ENCODE measurements at places on chromosomes 7 and 10. TPM values are rescaled to one million over a fixed set of nuclear protein-coding genes. Genes with fewer than 3 reads are reported as not detected.

DNA sequence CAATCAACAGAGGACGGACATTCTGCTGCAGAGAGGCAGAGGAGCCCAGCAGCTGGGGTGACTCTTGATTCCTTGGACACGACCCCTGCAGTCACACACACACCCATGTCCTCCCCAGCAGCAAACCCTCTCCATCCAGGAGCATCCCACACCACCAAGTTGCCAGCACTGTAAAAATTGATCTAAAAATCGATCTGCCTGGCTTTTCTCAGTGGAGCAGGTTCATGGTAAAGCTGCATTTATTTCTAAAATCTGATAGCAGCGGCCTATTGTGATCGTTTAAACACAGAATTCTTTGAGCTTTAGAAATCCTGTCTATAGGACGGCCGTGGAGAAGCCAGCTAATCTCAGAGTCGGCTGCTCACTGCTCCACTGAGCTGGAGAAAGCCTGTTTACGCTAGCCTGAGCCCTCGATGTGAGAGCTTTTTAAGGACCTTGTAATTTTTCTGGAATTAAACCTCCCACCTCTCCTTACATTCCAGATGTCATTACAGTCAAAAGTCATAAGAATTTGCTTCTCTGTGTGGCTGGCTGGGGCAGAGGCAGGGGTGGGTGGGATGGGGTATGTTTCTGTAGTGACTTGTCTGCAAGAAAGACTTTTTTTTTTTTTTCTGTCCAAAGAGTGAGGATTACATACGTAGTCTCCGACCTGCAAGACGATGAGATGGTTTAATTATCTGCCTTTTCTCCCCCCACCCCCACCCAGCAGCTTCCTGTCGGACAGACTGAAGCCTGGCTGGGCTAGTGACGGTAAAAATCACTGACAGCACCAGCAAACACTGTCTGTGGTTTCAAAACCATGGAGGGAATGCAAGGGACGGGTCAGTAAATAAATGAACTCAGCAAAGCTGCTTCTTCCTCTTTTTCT is 31.6 kb downstream of the TRIM8 start:
- H3K27me3 ChIP-seq, result no peaks in the 10 kb centered on the region

DNA sequence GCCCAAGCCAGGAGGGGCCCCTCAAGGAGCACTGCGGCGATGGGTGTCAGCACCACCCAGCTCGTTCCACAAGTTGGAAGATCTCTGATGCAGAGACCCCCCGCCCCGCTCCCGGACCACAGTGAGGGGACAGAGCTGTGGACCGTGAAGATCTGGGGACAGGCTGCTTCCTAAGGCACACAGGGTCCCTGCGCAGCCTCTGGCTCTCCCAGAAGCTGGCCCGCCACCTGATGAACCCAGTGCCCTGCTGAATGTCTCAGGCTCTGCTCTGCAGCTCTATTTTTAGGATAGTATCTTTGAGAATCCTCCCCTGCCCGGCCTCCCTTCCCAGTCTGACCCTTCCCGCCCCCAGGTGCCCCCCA is 29.7 kb downstream of the GBX1 start:
- no peaks in the 10 kb centered on the region for H3K4me1 ChIP-seq
- H3K27ac ChIP-seq, result no peak overlapping the region
- H3K27me3 ChIP-seq, result no peaks in the 10 kb centered on the region
- no peak overlapping the region for H3K4me3 ChIP-seq
- H3K36me3 ChIP-seq, result peaks cover 5% of the 10 kb centered on the region
- DNase-seq, result no peak

Gene CADPS2
- total RNA-seq, result 1.6 TPM

- no peaks in the 10 kb centered on the region for H3K36me3 ChIP-seq
- no peak for DNase-seq
- no peaks in the 10 kb centered on the region for H3K4me1 ChIP-seq
- no peak overlapping the region for H3K4me3 ChIP-seq
These were observed 76.0 kb downstream of the TYW1B start for GRCh38 chr7:72751978-72752377.

GRCh38 chr10:5234106-5234860 is 37.6 kb downstream of the AKR1C4 start:
- H3K27ac ChIP-seq, result no peak overlapping the region
- no peaks in the 10 kb centered on the region for H3K36me3 ChIP-seq
- no peaks in the 10 kb centered on the region for H3K4me1 ChIP-seq
- H3K27me3 ChIP-seq, result no peaks in the 10 kb centered on the region
- DNase-seq, result no peak
- no peak overlapping the region for H3K4me3 ChIP-seq

DNA sequence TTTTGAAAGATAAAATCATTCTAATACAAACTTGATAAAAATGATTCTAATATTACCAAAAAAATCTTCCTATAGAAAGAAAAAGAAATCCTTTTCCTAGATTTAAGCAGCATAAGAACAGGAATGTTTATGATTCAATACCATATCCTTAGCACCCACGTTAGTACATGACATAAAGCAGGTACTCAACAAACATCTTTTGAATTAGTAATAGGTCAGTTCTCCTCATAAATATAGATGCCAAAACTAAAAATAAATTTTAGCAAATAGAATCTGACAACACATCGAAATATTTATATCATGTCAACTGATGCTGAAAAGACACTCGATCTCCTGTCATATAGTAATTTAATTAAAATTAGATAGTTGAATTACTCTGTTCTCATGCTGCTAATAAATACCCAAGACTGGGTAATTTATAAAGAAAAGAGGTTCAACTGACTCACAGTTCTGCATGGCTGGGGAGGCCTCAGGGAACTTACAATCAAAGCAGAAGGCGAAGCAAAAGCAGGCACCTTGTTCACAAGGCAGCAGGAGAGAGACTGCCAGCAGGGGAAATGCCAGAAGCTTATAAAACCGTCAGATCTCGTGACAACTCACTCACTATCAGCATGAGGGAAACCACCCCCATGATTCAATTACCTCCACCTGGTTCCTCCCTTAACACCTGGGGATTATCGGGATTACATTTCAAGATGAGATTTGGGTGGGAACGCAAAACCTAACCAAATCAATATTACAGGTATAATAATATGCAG is 191.8 kb downstream of the HTR7 start:
- H3K27me3 ChIP-seq, result no peaks in the 10 kb centered on the region
- no peak for DNase-seq
- no peaks in the 10 kb centered on the region for H3K36me3 ChIP-seq
- no peak overlapping the region for H3K27ac ChIP-seq
- H3K4me1 ChIP-seq, result no peaks in the 10 kb centered on the region

GRCh38 chr10:122462533-122463465 is 1.4 kb downstream of the HTRA1 start:
- no peaks in the 10 kb centered on the region for H3K36me3 ChIP-seq
- H3K27me3 ChIP-seq, result 0 out of 2 replicates have a peak, but pooled peaks cover 2% of the 10 kb centered on the region
- peak overlapping the region; percentile 46 for H3K4me3 ChIP-seq
- no peak for DNase-seq
- H3K27ac ChIP-seq, result peak overlapping the region; percentile 1
- peaks cover 10% of the 10 kb centered on the region for H3K4me1 ChIP-seq

DNA sequence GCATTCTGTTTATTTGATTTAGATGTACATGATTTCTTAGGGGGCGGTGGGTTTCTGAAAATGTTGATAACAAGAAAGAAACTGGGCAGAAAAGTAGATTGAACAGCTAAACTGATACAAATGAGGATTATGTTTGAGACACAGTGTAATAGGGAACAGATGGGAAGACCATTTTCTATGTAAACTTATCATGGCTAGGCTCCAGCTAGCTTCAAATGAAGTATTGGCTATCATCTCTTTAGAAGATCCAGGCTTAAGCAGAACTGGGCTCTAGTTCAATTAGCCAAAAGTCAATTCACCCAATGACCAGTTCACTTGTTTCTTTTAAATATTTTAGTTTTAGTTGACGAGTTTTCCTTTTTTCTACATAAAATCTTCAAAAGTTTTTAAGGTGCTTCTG is 639.5 kb downstream of the ANKRD7 start:
- DNase-seq, result no peak
- no peaks in the 10 kb centered on the region for H3K4me1 ChIP-seq
- H3K4me3 ChIP-seq, result no peak overlapping the region
- no peak overlapping the region for H3K27ac ChIP-seq
- no peaks in the 10 kb centered on the region for H3K27me3 ChIP-seq
- H3K36me3 ChIP-seq, result no peaks in the 10 kb centered on the region

Gene PRRT4
- total RNA-seq, result 0.77 TPM

Gene ZNF488
- 11.8 TPM for total RNA-seq

Gene CRHR2
- not detected for total RNA-seq

Gene GRID1
- 2.3 TPM for total RNA-seq

- peaks cover 5% of the 10 kb centered on the region for H3K4me1 ChIP-seq
- H3K27me3 ChIP-seq, result no peaks in the 10 kb centered on the region
- no peak for DNase-seq
- no peak overlapping the region for H3K27ac ChIP-seq
These were observed 100.3 kb upstream of the CPXM2 start for GRCh38 chr10:123991611-123992570.

Gene PRKCQ
- total RNA-seq, result 0.23 TPM

- H3K36me3 ChIP-seq, result no peaks in the 10 kb centered on the region
- H3K27me3 ChIP-seq, result peaks cover 2% of the 10 kb centered on the region
- H3K27ac ChIP-seq, result no peak overlapping the region
- H3K4me1 ChIP-seq, result no peaks in the 10 kb centered on the region
- H3K4me3 ChIP-seq, result no peak overlapping the region
These were observed 29.0 kb upstream of the PRSS1 start for GRCh38 chr7:142720172-142720773.

Gene TRIL
- total RNA-seq, result not detected

DNA sequence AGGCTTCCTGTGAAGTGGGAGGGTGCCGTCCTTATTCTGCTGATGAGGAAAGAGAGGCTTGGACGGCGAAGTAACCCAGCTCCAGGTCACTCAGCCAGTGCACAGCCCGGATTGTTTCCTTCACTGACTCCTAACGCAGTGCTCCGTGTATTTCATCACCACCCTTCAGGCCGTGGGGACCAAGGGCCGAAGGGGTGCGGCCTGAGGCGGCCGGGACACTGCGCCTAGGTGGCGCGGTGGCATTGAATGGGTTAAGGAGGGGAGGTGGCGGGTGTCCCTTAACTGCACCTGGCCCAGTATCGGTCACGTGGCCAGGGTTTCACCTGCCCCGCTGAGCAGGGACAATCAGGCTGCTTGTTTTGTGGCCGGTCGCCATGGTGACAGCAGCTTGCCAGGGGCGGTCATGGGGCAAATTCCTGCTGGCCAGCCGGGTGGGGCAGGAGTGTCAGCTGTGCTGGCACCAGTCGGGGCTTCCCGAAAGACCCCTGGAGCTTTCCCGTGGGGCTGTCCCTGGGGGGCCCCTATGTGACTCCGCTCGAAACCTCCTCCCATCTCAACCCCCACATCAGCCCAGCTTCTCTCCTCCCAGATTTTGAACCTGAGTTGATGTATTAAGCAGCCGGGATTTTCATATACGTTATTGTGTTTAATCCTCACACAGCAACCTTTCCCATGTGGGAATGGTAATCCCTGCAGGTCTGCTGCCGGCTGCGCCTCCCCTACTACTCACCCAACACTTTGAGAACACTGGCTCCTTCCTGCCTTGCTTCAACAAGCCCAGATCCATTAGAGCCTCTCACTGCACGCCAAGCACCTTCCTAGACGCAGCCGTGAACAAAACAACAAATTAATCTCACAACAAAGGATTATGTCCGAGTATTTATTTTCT is 4.4 kb upstream of the ABHD11 start:
- no peak for DNase-seq
- peak overlapping the region; percentile 5 for H3K4me3 ChIP-seq
- no peaks in the 10 kb centered on the region for H3K27me3 ChIP-seq
- H3K36me3 ChIP-seq, result no peaks in the 10 kb centered on the region
- H3K4me1 ChIP-seq, result peaks cover 40% of the 10 kb centered on the region

DNA sequence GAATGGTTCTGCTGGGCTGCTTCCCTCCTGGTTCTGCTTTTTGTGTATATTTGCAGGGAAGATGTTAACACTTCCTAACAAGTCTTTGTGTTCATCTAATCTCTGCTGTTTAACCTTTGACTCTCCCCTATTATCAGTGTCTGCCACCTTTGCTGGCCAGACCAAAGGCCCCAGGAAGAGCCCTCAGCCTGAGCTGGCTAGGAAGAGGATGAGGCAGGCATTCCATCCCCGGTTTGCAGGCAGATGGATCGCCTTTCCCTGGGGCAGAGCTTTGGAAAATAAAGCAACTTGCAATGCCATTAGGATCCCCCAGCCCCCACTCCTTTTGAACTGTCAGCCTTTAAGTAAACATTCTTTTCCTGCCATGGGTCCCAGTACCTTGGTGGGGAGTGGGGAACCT is 19.0 kb downstream of the DPCD start:
- H3K36me3 ChIP-seq, result no peaks in the 10 kb centered on the region
- H3K4me3 ChIP-seq, result no peak overlapping the region
- H3K27ac ChIP-seq, result no peak overlapping the region
- no peak for DNase-seq
- H3K4me1 ChIP-seq, result no peaks in the 10 kb centered on the region

Gene DOCK4
- 10.8 TPM for total RNA-seq

Gene ZNF804B
- total RNA-seq, result not detected

Gene MYL7
- not detected for total RNA-seq

- H3K4me3 ChIP-seq, result no peak overlapping the region
- no peaks in the 10 kb centered on the region for H3K4me1 ChIP-seq
- no peaks in the 10 kb centered on the region for H3K36me3 ChIP-seq
- H3K27ac ChIP-seq, result no peak overlapping the region
These were observed 17.9 kb downstream of the AVL9 start for GRCh38 chr7:32513210-32513609.

Gene CYREN
- total RNA-seq, result 49.6 TPM

Gene GARIN1A
- total RNA-seq, result 1.2 TPM

DNA sequence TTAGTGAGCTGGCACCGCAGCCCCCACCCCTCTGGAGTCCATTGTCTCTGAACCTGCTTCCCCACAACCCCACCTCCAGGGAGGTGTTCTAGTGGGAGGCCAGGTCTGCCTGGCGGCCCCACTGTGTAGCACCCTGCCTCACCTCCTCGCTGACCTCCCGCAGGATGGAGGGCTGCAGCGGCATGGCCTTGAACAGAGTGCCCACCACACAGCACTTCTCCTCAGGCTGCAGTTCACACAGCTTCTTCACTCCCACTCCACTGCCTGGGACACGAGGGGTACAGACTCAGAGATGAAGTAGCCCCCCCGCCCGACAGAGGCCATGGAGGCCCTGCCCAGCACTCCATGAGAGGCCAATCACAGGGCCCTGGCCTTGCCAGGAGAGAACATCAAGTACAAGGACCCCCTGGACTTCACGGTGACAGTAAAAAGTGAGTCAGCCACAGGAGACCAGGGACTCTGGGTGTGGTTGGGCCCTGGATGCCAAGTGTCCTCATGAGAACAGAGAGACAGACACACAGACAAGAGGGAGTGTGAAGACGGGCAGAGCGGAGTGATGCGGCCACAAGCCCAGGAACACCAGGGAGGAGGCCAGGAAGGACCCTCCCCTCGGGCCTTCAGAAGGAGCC is 5.4 kb downstream of the POLD2 start:
- no peaks in the 10 kb centered on the region for H3K27me3 ChIP-seq
- no peak for DNase-seq
- H3K27ac ChIP-seq, result no peak overlapping the region
- H3K4me1 ChIP-seq, result peaks cover 11% of the 10 kb centered on the region

Gene PARD3
- total RNA-seq, result 29.8 TPM

Gene CDHR1
- total RNA-seq, result 0.39 TPM

Gene PLEKHA8
- 20.7 TPM for total RNA-seq

All from Panc1 (cell line).